ENCODE measurements at places on chromosomes 13 and 19.

DNA sequence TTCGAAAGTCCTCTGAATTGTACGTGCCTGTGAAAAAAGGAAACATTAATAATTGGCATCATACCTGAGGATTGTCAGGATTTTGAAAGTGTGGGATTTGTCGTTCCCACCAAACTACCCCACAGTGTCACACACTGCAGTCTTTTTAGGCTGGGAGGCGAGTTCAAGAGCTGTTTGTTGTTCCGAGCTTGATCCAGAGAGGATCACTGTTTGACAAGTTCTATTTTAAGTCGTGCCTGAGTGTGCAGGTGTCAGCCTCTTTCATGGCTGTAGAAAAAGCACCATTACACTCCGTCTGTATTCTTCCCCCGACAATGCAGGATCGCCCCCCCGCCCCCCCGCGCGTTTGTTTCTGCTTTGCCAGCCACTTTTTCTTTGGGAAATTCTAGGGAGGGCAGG is 635 bp upstream of the NBEA start:
- DNase-seq = peak; percentile 1

- no peak for DNase-seq
These were observed 36.5 kb downstream of the TDRD3 start for GRCh38 chr13:60433505-60433904.

GRCh38 chr19:1000095-1000494 is at the start of gene GRIN3B:
GRIN3B (plus strand) TSS chr19:1000419; CDS start chr19:1000438, 19 bp downstream.
- DNase-seq = peak; percentile 85

- no peak for DNase-seq
These were observed 6.6 kb upstream of the SIGLEC12 start for GRCh38 chr19:51508059-51508733.

DNA sequence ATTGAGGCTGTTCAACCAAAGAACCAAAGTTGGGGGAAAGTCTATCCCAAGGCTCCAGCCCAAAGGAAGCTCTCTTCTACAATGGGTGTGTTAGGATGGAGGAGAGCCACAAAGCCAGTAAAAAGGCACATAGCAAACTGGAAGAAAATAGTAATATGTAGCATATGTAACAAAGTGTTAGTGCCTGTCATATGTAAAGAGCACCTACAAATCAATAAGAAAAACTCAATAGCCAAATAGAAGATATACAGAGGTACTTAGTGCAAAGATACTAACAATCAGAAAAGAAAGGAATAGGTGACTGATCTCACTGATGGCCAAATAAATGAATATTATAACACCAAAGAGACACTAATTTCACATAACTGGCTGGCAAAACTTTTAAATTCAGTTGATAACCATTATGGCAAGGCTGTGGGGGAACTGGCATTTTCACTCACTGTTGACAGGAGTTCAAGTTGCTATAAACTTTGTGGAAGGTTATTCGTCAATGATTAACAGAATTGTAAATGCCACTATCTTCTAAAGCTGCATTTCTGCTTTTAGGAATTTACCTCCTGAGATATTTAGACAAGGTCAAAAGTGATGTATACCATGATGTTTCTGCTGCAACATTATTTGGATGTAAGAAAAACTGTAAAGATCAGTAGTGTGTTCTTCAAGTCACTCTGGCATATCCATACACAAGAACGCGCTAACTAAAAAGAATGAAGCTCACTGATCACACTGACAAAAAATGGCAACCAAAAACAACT is 110.8 kb downstream of the GNG7 start:
- no peak for DNase-seq

GRCh38 chr19:9943744-9944143 is 7.4 kb upstream of the OLFM2 start:
- DNase-seq = no peak

- peak; percentile 94 for DNase-seq
These were observed 83.6 kb upstream of the ARHGEF7 start for GRCh38 chr13:111031531-111031961.

- no peak for DNase-seq
These were observed 21.7 kb downstream of the IZUMO4 start for GRCh38 chr19:2118438-2118837.

DNA sequence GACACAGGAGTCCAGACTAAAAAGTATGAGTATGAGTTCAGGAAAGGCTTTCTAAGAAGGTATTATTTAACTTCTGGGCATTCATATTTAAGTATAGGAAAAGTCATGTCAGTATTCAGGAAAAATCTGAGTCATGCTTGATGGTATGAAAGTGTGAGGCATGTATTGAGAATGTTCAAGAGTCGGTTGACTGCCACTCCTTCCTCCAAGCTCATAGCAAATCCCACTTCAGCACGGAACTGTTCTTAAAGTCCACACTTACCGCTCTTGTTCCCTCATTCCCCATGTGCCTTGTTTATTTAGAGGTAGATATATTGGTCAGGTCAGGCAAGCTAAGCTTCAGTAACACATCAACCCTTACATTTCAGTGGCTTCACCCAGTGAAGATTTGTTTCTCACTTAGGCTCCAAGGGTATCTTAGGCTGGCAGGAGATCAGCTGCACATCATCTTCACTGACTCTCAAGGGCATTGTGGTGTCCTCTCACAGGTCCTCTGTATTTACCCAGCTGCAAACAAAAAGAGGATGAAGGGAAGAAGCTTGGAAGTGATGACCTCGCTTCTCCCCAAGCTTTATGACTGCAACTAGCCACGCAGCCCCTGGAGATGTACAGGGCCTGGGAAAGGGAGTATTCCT is 1189.2 kb downstream of the EFNB2 start:
- DNase-seq = peak; percentile 83

GRCh38 chr13:25422153-25422552 is 50.4 kb downstream of the ATP8A2 start:
- no peak for DNase-seq

- no peak for DNase-seq
These were observed 31.5 kb downstream of the PEPD start for GRCh38 chr19:33490041-33490451.

GRCh38 chr13:83503424-83503823 is 378.9 kb downstream of the SLITRK1 start:
- peak; percentile 73 for DNase-seq

DNA sequence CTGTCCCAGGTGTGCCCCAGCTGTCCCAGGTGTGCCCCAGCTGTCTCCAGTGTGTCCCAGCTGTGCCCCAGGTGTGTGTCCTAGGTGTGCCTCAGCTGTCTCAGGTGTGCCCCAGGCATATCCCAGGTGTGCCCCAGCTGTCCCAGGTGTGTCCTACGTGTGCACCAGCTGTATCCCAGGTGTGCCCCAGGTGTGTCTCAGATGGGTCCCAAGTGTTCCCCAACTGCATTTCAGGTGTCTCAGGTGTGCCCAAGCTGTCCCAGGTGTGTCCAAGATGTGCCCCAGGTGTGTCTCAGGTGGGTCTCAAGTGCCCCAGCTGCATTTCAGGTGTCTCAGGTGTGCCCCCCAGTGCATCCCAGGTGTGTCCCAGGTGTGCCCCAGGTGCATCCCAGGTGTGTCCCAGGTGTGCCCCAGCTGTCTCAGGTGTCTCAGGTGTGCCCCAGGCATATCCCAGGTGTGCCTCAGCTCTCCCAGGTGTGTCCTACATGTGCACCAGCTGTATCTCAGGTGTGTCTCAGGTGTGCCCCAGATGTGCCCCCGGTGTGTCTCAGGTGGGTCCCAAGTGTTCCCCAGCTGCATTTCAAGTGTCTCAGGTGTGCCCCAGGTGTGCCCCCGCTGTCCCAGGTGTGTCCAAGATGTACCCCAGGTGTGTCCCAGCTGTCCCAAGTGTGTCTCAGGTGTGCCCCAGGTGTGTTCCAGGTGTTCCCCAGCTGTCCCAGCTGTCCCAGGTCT is 1.3 kb upstream of the GRK1 start:
- DNase-seq = no peak

DNA sequence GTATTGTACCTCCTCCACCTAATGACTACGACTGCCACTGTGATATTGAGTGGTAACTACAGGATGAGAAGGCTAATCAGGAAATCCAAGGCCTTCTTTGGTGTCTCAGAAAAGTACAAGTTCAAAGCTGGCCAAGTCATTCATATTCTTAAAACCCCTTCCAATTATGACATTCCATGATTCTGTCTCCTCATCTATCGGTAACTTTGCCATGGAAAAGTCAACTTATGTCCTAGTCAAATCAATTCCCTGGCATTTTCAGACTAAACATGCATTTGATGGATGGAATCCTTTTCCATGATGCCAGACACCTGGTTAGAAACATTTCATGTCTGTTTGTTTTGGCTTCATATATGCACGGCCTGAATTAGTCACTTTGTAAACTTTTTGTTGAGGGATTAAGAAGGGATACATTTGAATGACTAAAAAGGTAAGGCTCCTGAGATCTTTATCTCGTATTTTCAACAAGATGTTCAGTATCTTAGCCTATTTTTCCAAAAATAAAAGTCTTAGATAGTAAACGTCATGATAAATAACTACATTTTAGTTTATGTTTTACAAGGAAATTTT is 186.5 kb downstream of the NHLRC3 start:
- no peak for DNase-seq

DNA sequence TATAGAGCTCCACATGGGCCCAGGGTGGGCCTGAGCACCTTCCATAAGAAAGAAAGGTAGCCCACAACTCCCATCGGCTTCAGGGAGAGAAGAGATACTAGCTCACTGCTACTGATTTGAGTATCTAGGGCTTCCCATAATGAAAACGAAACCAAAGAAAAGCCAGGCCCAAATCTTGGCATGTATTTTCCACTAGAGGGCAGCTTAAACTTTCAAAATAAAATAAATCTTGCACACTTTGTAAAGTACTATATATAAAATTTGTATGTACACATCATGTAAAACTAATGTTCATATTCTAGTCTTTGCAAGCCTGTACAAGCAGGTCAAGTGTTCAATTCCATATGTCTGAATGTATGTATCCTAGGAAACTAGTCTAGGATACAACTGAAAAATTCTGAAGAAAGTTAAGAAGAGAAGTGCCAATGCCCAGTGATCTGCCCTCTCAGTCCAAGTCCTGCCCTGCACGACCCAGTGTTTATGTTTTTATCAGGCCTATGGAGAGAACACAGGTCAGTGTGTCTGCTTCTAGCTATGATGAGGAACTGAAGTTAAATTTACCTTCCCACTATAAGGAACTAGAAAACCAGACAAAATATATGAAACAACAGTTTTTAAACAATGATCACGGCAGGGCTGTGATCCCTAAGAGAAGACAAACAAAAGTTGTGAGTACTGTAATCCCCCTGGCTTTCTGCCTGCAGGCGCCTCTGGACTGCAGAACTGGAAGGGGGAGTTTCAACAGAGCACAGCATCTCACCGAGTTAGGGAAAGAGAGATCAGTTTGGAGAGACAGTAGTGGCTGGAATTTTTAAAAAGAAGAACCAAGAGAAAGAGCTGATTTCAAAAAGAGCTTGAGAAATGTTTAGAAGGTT is 475.7 kb downstream of the UQCRFS1 start:
- peak; percentile 20 for DNase-seq

- no peak for DNase-seq
These were observed 12.8 kb downstream of the CHST8 start for GRCh38 chr19:33634361-33635091.

GRCh38 chr13:110388108-110388943 is 81.2 kb downstream of the COL4A2 start:
- no peak for DNase-seq

- DNase-seq = no peak
These were observed 22.2 kb upstream of the CEACAM21 start for GRCh38 chr19:41553804-41554203.

DNA sequence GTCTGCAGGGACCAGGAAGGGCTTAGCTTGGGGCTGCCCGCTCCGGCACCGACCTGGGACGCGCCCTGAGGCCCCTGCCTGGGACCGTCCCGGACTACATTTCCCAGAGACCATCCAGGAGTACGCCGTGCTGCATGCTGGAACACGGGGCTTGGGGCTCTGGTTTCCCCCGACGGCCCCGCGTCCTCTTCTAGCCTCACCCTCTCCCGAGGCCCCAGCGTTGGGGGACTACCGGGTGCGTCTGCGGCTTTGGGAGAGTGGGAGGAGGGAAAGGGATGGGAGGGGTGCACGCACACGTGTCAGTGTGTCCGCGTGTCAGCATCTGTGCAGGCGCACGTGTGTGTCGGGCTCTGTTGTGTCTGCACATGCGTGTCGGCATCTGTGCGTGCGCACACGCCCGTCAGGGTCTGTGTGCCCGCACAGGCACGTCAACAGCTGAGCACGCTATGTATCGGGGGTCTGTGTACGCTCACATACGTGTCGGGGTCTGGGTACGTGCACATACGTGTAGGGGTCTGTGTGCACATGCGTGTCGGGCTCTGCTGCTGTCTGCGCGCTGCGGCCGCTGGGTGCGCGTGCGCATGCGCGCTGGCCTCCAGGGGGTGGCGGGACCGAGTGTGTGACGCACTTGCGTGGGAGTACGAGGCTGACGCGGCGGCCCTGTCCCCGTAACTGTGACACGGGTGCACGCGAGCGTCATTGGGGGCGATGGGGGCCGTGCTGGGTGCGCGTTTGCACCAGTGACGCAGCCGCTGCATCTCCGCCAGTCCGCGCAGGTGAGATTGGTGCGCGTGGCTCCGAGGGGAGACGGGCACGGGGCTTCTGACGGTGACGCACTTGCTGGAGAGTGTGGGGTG is at the start of gene ZNF331:
TSS of gene ZNF331 (plus strand) at position 625 of the 857 bp plus-strand sequence. CDS start 31,232 bp downstream, outside the sequence.
- peak; percentile 78 for DNase-seq

- DNase-seq = no peak
These were observed 148.4 kb downstream of the KLF12 start for GRCh38 chr13:73985783-73986182.

DNA sequence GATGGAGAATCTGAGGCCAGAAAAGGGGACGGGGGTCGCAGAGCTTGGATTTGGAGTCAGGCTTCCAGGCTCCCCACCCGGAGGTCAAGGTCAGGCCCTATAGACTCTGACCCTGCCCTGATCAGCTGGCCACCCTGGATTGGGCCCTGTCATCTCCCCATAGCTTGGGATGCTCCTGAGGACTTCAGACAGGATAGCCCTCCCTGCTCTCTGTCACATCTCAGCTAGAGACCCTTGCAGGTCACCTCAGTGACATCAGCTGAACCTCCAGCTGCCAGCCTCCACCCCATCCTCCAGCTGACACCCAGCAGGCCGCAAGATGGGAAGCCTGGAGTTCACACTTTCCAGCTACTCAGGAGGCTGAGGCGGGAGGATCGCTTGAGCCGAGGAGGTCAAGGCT is 2.8 kb upstream of the TPM4 start:
- peak; percentile 6 for DNase-seq

DNA sequence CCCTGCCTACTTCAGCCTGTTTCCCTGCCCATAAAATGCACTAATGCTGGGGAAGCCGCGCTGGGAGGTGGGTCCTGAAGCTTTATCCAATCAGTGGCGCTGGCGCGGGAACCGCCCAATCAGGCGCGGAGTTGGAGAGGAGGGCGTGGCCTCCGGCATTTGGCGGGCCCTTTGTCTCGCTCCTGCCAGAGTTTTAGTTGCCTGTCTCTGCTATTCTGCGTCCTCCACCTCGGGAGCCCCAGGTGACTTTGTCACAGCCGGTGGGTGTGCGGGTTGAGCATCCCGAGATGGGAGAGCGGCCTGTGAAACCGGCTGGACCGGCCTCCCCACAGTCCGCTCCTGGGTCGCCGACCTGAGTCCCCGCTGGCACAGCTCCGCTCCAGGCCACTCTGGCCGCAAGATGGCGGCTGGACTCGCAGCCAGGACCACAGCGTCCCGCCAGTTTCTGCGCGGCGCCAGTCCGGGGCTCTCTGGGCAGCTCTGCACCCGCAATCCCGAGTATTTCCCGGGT is 30.7 kb upstream of the ZNF429 start:
- peak; percentile 18 for DNase-seq

GRCh38 chr13:99258946-99259345 is 767 bp upstream of the GPR18 start:
- DNase-seq = no peak

GRCh38 chr13:44543369-44543768 is 32.8 kb downstream of the TSC22D1 start:
- DNase-seq = no peak

GRCh38 chr19:18940769-18941627 is at the start of gene HOMER3:
HOMER3 (minus strand) TSS chr19:18941217; CDS start chr19:18938982, 2,235 bp downstream.
- DNase-seq = peak; percentile 39

Data from foreskin fibroblast (primary cell).